ENCODE measurements at places on chromosomes 6 and 20.

DNA sequence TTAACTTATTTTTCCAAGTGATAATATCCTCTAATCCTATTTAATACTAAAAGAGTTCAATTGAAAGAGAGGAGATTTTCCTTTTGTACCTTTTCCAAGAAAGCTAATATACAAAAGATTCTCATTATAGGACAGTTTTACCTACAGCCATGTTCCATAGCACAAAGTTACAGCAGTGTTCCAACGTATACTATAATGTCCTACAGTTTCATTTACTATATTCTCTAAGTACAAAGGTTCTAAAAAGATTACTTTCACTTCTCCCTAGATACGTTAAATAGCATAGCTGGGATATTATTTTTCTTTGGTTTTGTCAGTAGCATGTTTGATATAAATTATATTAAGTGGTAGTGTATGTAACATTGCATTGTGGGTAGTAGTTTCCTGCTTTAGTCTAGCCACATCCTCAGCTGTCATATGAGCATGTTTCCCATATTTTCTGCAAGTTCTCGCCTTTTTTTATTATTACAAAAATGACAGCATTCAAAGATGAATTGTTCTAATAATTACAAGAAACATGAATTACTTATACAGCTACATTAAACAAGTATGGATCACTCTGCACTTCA, 4.4 kb upstream of the RUNX2 start:
- no peak for DNase-seq

DNA sequence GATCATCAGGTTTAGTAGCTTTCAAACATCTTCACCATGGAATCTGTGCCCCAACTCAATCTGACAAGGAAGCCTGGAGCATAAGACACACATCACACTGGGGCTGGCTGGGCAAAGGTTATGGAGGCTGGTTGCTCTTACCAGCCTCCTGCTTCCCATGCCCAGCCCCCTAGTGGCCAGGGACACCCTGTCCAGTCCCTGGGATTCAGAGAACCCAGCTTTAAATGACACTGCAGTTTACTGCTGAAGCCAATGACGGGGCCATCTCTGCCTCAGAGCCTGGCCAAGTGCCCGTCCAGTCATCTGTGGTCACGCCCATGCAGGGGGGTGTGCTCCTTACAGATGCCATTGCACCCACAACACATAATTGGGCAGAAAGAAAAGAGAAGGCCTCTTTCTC, 272.9 kb downstream of the SMOC2 start:
- no peak for DNase-seq

GRCh38 chr20:38208523-38208922, 43.5 kb upstream of the TGM2 start:
- DNase-seq: no peak

DNA sequence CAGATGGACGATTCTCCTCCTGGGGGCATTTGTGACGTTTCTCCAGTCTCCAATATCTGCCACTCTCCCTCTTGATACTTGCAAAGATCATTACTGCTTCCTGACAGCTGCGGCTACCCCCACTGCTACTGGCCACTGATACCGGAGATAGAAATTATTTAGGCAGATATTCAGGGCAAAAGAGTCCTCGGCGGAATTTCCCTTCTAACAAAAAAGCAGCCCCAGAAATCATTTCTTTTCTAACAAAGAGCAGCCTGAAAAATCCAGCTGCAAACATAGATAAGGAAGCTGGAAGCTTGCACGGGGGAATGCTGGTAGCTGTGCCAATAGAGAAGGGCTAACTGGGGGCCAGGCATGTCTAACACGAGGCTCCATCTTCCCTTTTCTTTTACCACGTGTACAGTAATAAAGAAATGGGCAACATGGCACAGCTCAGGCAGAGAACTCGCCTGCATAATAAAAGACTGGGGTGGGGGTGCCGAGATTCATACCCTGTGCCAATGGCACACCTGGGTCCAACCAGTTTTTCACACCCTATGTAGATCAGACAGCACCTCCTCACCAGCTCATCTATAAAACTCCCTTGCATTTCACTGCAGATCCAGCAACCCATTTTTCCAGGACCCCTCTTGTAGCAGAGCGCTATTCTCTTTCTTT, 6.1 kb downstream of the TP53RK start:
- DNase-seq: no peak

DNA sequence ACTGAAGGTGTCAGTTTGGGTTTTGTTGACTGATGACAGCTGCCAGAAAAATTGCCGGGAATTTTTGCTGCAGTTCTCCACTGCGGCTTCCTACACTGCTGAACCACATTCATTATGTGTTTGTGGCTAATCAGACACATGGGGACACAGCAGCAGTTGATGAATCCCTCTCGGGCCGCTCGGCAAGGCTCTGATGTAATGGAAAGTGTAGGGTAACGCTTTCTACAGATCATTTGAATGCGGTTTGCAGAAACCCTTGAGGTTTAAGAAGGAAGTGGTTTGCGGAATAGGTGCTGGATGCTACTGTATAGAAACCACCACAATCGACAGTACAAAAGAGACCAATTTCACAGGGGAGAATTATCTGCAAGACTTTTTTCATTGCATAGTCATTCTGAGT, 138.7 kb upstream of the SASH1 start:
- DNase-seq: no peak

DNA sequence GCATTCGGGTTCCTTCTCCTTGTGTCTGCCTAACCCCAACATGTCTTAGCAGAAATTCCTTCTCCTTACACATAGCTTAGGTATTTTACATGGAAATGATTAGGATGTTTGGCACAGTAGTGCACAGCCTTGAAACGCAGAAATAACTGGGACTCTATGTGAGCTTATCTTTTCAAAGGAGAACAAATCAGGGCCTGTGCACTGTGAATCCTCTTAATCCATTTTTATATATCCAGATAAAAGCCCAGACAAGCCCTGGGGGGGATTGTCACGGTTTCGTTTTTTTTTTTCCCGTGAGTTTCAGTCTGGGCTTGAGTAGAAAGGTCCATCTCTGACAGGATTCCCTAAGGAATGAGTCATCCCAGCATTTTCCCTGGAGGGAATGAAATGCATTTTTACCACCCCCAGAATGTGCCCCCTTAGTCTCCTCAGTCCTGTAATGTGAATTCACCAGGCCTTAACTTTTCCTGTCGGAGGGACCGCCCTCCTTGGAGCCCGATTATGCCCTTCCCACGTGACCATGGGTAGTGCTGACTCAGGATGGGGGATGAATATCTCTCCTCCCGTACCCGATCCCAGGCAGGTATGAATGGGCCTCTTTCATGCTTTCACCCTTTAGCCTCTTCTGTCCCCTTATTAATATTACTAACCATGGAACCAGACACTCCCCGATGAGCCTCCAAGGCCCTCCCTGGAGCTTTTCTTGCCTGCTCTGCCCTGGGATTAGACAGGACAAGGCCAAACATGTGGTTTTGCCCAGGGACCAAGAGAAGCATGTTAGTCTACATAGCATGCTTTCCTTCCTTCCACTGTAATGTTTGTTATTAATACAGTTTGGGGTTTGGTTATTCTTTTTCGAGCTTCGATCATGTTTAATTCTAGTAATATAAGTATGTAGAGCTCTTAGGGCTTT, 23.9 kb upstream of the NAA20 start:
- DNase-seq: no peak

Measured in esophagus squamous epithelium (tissue), 5 donors.